ENCODE measurements at places on chromosomes 5 and 9.

DNA sequence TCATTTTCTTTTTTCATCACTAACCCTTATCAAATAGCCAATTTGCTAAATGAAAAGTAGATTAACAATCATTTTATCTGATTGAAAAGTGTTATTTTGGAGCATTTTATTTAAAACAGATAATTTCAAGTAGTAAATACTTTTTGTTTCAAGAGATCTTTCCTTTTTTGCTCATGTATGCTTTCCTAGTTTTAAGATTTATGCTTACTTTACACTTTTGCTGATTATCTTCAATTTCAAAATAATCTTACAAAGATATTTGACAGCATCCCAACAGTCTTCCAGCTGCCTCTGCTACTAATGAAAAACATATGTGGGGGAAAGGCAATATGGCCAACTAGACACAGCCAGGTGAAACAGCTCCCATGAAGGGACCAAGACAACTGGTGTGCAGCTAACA, 1027.3 kb upstream of the CDH9 start:
- DNase-seq, result no peak

- no peak for DNase-seq
Observed at GRCh38 chr5:68345582-68345981, 130.0 kb downstream of the PIK3R1 start.

GRCh38 chr9:1581926-1582325, 433.2 kb upstream of the SMARCA2 start:
- no peak for DNase-seq

GRCh38 chr5:134047687-134048056, 42.9 kb upstream of the VDAC1 start:
- DNase-seq, result no peak

- peak; percentile 45 for DNase-seq
Observed at GRCh38 chr5:142324136-142324870, 518 bp downstream of the SPRY4 start.

- DNase-seq, result no peak
Observed at GRCh38 chr9:32455738-32456137, 70.3 kb downstream of the RIGI start.

- DNase-seq, result no peak
Observed at GRCh38 chr5:76524101-76524835, 98.9 kb downstream of the F2RL2 start.

- DNase-seq, result no peak
Observed at GRCh38 chr5:31502506-31502905, 29.4 kb downstream of the DROSHA start.

GRCh38 chr9:134585746-134586706, 55.6 kb upstream of the COL5A1 start:
- peak; percentile 85 for DNase-seq
